ENCODE measurements at places on chromosomes 5 and 9.

- no peak for DNase-seq
Measured at GRCh38 chr9:4034404-4034803, 265.5 kb downstream of the GLIS3 start.

DNA sequence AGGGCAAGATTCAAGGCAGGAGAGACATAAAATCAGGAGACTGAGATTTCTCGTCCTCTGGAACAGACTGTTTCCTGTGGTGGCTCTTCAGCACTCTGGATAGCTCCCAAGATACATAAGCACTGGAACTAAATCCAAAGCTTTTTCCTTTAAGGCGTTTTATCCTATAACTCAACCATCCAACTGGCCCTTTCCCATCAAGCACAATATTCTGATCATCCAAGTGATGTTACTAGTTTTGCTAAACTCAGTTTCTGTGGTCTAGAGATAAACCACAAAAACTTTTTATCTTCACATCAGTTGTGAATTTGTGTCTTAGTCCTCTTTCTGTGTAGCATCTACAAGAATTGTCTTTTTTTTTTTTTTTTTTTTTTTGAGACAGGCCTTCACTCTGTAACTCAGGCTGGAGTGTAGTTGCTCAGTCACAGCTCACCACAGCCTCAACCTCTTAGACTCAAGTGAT lies 299.4 kb downstream of the COX7C start:
- peak; percentile 10 for DNase-seq

GRCh38 chr5:87784879-87785495 lies 372.3 kb upstream of the CCNH start:
- no peak for DNase-seq

- DNase-seq, result no peak
Measured at GRCh38 chr5:41809128-41809527, 61.1 kb downstream of the OXCT1 start.

GRCh38 chr9:114606597-114607207 lies 4.4 kb upstream of the TMEM268 start:
- DNase-seq, result peak; percentile 81

DNA sequence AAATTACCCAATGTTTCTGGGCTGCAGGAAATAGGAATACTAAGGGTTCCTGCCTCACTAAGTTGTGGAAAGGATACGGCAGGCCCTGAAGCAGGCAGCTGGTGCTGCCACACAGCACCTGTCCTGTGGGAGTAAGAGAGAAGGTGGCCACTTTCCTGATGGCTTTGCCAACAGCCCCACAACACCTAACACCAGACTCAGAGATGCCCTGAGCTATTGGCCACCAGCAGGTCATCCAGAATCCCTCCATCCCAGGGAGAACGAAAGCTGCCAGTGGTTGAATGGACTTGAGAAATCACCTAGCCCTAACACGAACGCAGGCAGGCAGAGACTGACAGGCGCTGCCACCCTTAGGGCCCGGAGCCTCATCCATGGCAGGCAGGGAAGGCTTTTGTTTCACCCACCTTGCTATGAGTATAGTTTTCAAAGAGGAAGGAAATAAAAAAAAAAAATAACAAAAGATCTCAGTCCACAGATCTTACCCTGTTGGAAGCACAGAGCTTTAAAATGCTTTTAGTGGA lies 82.2 kb downstream of the DCP2 start:
- DNase-seq, result no peak

DNA sequence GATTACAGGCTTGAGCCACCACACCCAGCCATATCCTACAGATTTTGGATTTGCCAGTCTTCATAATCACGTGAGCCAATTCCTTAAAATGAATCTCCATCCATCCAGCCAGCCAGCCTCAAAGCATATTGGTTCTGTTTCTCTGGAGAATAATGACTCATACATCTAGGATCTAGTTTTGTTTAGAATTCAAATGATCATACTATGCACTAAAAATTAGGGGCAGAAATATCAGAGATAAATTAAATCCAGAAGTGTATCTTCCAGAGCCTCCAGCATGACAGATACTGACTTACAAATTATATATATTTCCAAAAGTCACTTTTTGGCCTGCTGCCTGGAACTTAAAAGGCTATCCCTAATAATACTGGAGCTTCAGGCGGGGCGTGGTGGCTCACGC lies 119.1 kb upstream of the NR5A1 start:
- DNase-seq, result no peak

- no peak for DNase-seq
Measured at GRCh38 chr9:82882138-82882537, 180.8 kb downstream of the RASEF start.

DNA sequence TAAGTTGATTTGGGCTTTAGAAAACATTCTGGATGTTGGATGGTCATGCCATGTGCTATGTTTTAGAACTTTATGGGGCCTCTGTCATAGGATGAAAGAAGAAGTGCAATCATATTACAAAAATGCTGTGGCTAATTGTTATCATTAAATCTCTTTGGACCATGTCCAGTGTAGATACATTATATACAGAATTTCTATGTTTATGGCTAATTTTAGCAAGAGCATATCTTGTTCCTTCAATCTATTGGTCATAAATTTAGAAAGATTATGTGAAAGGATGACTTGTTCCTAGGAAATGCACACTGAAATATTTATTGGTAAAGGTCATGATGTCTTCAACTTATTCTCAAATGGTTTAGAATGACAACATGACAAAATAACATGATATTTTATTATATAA lies 42.4 kb upstream of the ELL2 start:
- DNase-seq, result no peak

Data from hematopoietic multipotent progenitor cell treated with erythropoietin and hydrocortisone succinate and interleukin-3 and kit ligand, for 8 days (in vitro differentiated cells).